ENCODE measurements at places on chromosomes 12 and 14. TPM values are rescaled to one million over a fixed set of nuclear protein-coding genes. Genes with fewer than 3 reads are reported as not detected.

DNA sequence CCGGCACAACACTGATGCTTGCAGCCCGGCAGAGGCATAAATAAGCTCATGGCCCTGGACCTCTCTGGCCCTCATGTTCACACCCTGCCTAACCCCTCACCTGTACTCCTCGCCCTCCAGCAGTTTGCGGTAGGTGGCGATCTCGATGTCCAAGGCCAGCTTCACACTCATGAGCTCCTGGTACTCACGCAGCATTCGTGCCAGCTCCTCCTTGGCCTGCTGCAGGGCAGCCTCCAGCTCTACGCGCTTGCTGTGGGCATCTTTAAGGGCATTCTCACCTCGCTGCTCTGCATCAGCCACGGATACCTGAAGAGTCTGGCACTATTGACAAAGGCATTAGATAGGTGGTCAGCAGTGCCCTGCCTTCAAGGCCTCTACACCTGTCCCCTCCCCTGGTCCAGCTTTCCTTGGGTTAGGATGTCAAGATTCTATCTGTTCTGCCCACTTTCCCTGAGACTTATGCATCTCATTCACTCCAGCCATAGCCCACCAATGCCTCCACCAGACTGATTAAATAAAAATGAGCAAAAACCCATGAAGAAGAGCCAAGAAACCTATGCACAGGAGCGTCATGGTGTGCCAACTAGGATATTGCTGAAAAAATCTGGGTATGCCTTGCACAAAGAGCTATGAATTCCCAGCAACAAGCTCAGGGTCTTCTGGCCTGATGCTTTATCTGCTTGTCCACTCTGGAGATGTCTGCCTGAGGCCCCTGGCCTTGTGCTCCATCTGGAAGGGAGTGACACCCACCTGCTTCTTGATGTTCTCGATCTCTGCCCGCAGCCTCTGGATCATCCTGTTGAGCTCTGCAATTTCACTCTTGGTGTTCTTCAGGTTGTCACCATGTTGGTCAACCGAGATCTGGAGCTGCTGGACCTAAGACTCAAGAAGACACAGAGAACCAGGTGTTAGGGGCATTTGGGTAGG is 6.1 kb downstream of the KRT4 start:
- no peak for DNase-seq
- H3K36me3 ChIP-seq, result no peaks in the 10 kb centered on the region

DNA sequence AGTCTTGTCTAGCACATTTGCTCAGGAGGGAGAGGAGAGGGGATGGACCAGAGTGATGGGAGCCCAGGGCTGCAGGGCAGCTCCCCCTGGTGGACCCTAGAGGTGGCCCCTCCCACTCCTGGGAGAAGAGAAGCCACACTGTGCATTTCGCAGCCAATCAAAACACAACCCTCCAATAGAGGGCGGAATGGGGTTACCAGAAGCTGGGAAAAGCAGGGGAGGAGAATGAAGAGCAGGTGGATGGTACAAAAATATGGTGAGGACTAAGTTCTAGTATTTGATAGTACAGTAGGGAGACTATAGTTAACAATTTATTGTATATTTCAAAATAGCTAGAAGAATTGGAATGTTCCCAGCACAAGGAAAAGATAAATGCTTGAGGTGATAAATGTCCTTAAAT is 23.6 kb downstream of the VASH1 start:
- no peak overlapping the region for H3K4me3 ChIP-seq
- no peaks in the 10 kb centered on the region for H3K27me3 ChIP-seq
- H3K4me1 ChIP-seq, result no peaks in the 10 kb centered on the region
- H3K27ac ChIP-seq, result no peak overlapping the region
- peak; percentile 72 for DNase-seq

DNA sequence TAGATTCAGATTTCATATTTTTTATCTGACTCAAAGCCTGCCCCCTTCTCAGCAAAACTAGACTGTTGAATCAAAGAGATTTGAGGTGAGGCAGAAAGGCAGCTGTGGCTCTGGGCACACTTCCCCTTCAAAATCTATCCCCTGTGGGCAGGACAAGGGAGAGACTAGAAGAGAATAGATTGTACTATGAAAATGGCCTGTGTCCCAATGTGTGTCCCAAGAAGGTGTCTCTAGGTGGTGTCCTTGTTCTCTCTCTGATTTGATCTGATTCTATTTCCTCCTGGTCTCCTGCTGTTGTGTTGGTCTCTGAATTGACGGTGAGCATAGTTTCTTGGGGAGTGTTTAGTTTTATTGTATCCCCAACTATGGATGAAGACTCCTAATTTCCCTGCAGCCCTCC is 565.8 kb upstream of the ATP2B1 start:
- no peak overlapping the region for H3K27ac ChIP-seq
- H3K4me1 ChIP-seq, result no peaks in the 10 kb centered on the region
- H3K4me3 ChIP-seq, result no peak overlapping the region
- no peaks in the 10 kb centered on the region for H3K27me3 ChIP-seq
- DNase-seq, result no peak

DNA sequence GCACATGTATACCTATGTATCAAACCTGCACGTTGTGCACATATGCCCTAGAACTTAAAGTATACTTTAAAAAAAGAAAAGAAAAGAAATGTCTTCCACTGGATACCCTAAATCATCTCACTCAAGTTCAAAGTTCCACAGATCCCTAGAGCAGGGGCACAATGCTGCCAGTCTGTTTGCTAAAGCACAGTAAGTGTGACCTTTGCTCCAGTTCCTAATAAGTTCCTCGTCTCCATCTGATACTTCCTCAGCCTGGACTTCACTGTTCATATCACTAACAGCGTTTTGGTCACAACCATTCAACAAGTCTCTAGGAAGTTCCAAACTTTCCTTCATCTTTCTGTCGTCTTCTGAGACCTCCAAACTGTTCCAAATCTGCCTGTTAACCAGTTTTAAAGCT is 118.3 kb downstream of the BMP4 start:
- H3K4me1 ChIP-seq, result no peaks in the 10 kb centered on the region
- H3K27ac ChIP-seq, result no peak overlapping the region
- no peaks in the 10 kb centered on the region for H3K27me3 ChIP-seq

GRCh38 chr14:35403603-35404448 is 723 bp downstream of the NFKBIA start:
- no peaks in the 10 kb centered on the region for H3K27me3 ChIP-seq
- H3K4me1 ChIP-seq, result peaks cover 27% of the 10 kb centered on the region
- peaks cover 32% of the 10 kb centered on the region for H3K36me3 ChIP-seq

RACGAP1 gene
- total RNA-seq, result 55.4 TPM

CAPS2 gene
- 4.4 TPM for total RNA-seq

MUCL1 gene
- total RNA-seq, result not detected

All from GM23248 (cell line).